Smooth muscle cell of the coronary artery (primary cell): ENCODE measurements at places on chromosomes 16 and 17. TPM values are rescaled to one million over a fixed set of nuclear protein-coding genes. Genes with fewer than 3 reads are reported as not detected.

Gene TXNL4B
- total RNA-seq = 8.1 and 8.3 TPM in 2 replicates

Gene C1QL1
- total RNA-seq = 0.08 and 0.23 TPM in 2 replicates

Gene SCIMP
- total RNA-seq = not detected in 2 replicates

Gene MARCHF10
- not detected in 2 replicates for total RNA-seq

Gene SLFN12
- 12.1 and 35.1 TPM in 2 replicates for total RNA-seq

Gene MYL11
- not detected in 2 replicates for total RNA-seq

Gene RTN4RL1
- total RNA-seq = under 0.01 and 0.23 TPM in 2 replicates

Gene TBC1D3G
- total RNA-seq = not detected in 2 replicates

Gene PERCC1
- not detected in 2 replicates for total RNA-seq

Gene PNMT
- total RNA-seq = not detected in 2 replicates

Gene NPIPA8
- not detected in 2 replicates for total RNA-seq

Gene TMEM92
- total RNA-seq = 0.12 and 0.15 TPM in 2 replicates

Gene MT3
- total RNA-seq = 0.70 TPM in 1 of 2 replicates, not detected in the other

Gene HOXB8
- total RNA-seq = not detected in 2 replicates

Gene NOS2
- not detected in 2 replicates for total RNA-seq

Gene MMP28
- total RNA-seq = 0.60 TPM in 1 of 2 replicates, not detected in the other

Gene PYY
- total RNA-seq = not detected in 2 replicates

Gene EPX
- total RNA-seq = not detected in 2 replicates

Gene CDH11
- 983 and 1,255 TPM in 2 replicates for total RNA-seq

Gene WNK4
- 0.12 and 1.6 TPM in 2 replicates for total RNA-seq

Gene MEOX1
- total RNA-seq = under 0.01 and 0.75 TPM in 2 replicates

Gene PRSS27
- 0.23 and 0.70 TPM in 2 replicates for total RNA-seq

Gene KRT15
- 0.35 and 0.90 TPM in 2 replicates for total RNA-seq

Gene TMEM238L
- not detected in 2 replicates for total RNA-seq

Gene ZSCAN10
- total RNA-seq = not detected in 2 replicates

Gene GINS3
- 1.2 and 2.1 TPM in 2 replicates for total RNA-seq

Gene IL17C
- total RNA-seq = 0.15 TPM in 1 of 2 replicates, not detected in the other

Gene KRT36
- 0.08 and 0.12 TPM in 2 replicates for total RNA-seq

Gene C17orf50
- not detected in 2 replicates for total RNA-seq

Gene SPAG9
- 94.9 and 120 TPM in 2 replicates for total RNA-seq

Gene CRYBA1
- 0.70 TPM in 1 of 2 replicates, not detected in the other for total RNA-seq

Gene ABCA10
- 0.53 and 7.1 TPM in 2 replicates for total RNA-seq

Gene SEZ6L2
- 2.3 and 6.6 TPM in 2 replicates for total RNA-seq

Gene C16orf96
- total RNA-seq = under 0.01 TPM in 1 of 2 replicates, not detected in the other

Gene NDUFB10
- 221 and 281 TPM in 2 replicates for total RNA-seq

Gene ASGR1
- total RNA-seq = under 0.01 and 0.68 TPM in 2 replicates

Gene MEAK7
- 10.6 and 11.6 TPM in 2 replicates for total RNA-seq

Gene ABCA8
- total RNA-seq = 57.4 and 85.5 TPM in 2 replicates

Gene KRTAP3-1
- total RNA-seq = not detected in 2 replicates

Gene MILR1
- 5.0 and 6.2 TPM in 2 replicates for total RNA-seq

Gene ATP6V0A1
- 39.1 and 76.6 TPM in 2 replicates for total RNA-seq

Gene TEKT1
- total RNA-seq = not detected in 2 replicates

Gene NHLRC4
- total RNA-seq = 0.35 and 1.4 TPM in 2 replicates

Gene TMEM11
- total RNA-seq = 16.3 and 20.7 TPM in 2 replicates

Gene SNX20
- not detected in 2 replicates for total RNA-seq
